ENCODE measurements at places on chromosomes 1 and 21.

GRCh38 chr1:114091711-114092110, 62.0 kb downstream of the SYT6 start:
- DNase-seq = no peak

DNA sequence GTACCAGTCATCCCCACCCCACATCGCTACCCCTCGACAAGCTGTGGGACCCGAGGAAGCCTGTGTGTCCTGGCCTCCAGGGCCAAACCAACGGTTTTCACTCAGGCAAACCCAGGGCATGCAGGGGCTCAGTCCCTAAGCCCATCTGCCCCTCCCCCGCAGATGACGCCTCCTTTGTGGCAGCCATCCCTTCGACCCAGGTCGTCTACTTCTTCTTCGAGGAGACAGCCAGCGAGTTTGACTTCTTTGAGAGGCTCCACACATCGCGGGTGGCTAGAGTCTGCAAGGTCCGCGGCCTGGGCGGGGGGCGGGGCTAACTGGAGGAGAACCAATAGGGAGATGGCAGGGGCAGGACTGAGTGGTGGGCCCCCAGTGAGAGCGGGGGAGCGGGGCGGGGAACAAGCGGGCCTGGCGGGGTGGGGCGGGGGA, 7.4 kb downstream of the SEMA4A start:
- DNase-seq = peak; percentile 81

DNA sequence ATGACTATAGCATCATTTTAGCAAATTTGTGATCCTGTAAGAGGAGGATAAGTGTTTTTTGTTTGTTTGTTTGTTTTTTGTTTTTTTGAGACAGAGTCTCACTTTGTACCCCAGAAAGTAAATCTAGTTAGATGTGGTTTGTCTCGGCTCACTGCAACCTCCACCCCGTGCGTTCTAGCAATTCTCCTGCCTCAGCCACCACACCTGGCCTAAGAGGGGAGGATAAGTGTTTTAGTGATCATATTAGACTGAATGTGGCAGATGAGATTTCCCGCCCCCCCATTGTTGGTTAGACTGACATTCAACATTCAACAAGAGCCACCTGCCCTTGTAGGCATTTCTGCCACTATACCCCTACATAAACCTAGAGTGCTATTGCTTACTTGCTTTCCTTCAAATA, 98.5 kb downstream of the OSBPL9 start:
- DNase-seq = no peak

- peak; percentile 52 for DNase-seq
Observed at GRCh38 chr1:983798-984475, 2.0 kb upstream of the PERM1 start.

DNA sequence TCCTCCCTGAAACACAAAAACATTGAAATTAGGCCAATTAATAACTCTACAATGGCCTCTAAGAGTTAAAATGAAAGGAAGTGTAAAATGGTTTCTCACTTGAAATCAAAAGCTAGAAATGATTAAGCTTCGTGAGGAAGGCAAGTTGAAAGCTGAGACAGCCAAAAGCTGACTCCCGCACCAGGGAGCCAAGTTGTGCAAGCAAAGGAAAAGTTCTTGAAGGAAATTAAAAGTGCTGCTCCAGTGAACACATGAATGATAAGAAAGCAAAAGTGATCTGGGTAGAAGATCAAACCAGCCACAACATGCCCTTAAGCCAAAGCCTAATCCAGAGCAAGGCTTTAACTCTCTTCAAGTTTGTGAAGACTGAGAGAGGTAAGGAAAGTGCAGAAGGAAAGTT, 22.8 kb downstream of the CYYR1 start:
- DNase-seq = no peak

DNA sequence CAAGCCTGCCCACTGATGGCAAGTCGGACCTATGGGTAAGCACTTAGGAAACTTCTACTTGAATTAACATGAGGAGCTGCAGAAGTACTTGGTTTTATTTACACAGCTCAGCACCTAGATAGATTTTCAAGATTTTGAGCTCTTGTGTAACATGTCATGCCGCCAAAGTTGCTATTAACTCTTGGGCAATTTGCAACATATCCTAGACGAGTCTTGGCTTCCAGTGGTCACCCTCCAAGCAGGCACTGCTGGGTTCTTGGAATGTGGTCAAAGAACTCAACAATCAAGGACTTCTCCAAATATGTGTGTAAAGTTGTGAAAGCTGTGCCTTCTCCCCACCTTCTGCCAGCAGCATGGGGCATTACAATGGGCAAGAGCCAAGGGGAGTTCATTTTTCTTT, 17.8 kb upstream of the GUCA2B start:
- DNase-seq = no peak

- no peak for DNase-seq
Observed at GRCh38 chr1:115340879-115341278, 2.8 kb upstream of the NGF start.

GRCh38 chr1:204872262-204872881, 1.7 kb downstream of the NFASC start:
- no peak for DNase-seq

DNA sequence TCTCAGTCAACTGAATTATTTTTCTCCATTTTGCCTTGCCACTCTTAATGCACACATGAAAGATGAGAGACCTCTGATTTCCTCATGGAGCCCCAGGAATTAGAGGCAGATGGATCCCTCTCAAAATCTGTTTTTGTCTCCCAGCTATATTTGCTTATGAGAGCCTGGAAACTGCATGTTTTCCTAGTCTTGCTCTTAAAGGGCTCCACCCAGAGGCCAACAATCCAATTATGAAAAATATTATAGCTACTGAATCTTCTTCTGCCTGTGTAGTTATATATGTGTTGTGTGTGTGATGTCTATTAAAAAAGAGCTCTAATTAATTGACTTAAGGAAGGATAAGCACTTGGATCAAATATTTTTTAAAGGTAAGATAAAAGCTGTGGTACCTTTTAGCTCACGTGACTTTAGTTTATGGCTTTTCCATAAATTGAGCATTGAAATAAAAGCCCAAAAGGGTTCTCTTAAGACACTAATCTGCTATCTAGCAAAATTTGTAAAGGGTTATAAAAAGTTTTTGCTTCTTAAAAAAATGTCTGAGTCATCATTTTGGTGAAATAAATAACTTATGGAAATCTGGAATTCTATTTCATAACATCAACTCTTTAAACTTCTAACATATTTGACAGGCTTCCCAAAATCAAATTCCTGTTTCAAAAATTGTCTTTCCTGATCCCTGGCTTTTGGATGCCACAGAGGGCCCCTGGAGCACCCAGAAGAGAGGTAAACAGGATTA, 31.2 kb upstream of the TSPEAR start:
- no peak for DNase-seq

- no peak for DNase-seq
Observed at GRCh38 chr1:203609979-203610493, 16.6 kb upstream of the ATP2B4 start.

- DNase-seq = no peak
Observed at GRCh38 chr1:230883967-230884366, 15.6 kb upstream of the C1orf198 start.

GRCh38 chr21:33135925-33136324, 66.0 kb downstream of the OLIG1 start:
- DNase-seq = no peak

DNA sequence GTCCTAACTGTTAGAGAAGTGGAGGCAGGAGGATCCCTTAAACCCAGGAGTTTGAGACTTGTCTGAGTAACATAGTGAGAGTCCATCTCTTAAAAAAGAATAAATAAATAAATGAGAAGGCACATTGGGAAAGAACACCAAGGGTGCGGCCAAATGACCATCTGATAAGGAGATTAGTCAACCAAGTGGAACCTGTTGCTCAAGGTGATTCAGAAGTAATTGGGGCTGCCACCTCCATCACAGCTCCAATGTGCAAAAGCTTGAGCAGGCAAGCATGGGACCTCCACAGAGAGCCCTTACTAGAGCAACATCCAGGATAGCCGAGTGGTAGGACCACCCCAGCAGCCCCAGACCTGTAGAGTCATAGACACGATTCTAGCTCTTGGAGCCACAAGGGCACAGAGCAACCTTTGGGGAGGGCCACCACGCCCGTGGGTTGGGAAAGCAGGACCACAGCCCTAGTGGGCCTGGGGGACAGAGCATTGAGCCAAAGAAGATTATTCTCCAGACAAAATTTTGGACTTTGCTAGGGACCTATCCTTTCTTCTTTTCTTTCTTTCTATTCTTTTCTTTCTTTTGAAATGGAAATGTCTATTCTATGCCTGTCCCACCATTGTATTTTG, 40.9 kb downstream of the KCNK1 start:
- peak; percentile 49 for DNase-seq

GRCh38 chr21:23811805-23812204, 1795.5 kb downstream of the MRPL39 start:
- DNase-seq = no peak

All from colonic mucosa (tissue), 4 donors.